Peyer's patch (tissue), 4 donors: ENCODE measurements at places on chromosomes 6 and 20. TPM values are rescaled to one million over a fixed set of nuclear protein-coding genes. Genes with fewer than 3 reads are reported as not detected.

- H3K36me3 ChIP-seq, result peaks cover 69% of the 10 kb centered on the region
- no peaks in the 10 kb centered on the region for H3K27me3 ChIP-seq
These were observed 67.9 kb upstream of the PTGIS start for GRCh38 chr20:49635866-49636265.

DNA sequence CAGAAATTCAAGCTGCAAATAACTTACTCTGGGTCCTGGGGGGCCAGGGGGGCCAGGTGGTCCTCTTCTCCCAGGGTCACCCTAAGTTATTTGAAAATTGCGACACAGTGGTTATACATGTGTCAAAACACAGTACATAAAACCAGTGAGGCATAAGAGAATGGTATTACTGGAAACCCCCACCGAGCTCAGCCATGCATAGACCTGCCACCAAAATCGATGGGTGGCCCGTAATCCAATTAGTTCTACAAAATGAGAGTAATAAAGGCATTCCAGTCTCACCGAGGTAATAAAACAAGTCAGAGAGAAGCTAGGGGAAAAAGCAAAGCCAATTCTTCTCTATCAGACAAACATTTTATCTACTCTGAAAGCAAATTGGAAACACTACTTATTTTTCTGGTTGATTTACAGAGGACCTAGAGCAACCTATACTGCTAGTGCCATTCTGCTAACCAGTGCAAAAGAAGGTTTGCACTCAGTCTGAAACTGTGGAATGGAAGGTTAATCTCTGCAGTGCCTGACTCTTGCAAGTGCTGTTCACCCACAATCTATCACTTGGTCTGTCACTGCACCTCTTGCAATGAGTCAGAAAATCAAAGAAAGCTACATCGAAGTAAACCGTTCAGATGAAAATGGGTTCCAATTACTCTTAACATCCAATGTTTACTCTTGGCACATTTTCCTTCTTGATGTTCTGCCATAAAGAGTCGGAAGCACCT is 32.4 kb downstream of the COL9A1 start:
- no peaks in the 10 kb centered on the region for H3K27me3 ChIP-seq
- DNase-seq, result no peak
- no peak overlapping the region for H3K4me3 ChIP-seq
- H3K4me1 ChIP-seq, result no peaks in the 10 kb centered on the region

DNA sequence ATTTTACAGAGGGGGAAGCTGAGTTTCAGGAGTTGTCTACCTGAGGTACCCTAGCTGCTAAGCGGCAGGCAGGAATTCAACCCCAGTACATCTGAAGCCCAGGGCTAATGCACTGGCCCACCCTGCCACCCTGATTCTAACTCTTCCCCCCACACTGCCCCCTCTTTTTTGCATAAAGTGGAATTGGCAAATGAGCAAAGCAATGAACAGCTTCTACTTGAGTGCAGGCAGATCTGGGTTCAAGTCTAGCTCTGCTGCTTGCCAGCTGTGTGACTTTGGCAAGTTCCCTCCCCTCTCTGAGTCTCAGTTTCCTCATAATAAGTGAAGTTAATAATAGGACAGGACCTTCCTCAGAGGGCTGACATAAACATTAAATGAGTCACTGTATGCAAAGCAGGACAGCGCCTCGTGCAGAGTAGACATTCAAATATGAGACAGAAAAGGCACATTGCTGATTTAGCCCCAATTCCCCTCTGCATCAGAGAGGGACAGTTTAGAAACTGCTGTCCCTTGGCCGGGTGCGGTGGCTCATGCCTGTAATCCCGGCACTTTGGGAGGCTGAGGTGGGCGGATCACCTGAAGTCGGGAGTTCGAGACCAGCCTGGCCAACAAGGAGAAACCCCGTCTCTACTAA is 4.7 kb downstream of the ADA start:
- H3K4me1 ChIP-seq, result no peaks in the 10 kb centered on the region
- H3K27me3 ChIP-seq, result no peaks in the 10 kb centered on the region
- peak overlapping the region; percentile 63 for H3K27ac ChIP-seq
- no peaks in the 10 kb centered on the region for H3K36me3 ChIP-seq

DNA sequence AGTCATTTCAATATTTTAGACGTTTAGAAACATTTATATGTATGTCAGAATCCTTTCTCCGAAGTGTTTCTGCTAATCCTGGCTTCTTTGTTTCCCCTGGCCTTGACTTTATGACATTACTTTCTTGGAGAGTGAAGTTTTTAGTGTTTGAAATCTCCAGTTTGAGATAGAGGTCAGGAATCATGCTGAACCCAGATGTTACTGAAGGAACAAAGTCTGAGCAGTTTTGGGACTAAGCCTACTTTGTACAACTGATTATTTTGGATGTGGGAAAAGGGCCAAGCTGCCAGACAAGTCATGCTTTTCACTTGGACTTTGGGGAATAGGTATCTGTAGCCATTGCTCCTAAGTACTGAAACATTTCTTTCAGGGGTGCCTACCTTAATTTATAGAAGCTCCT is 2.3 kb downstream of the RNF144B start:
- H3K27me3 ChIP-seq, result no peaks in the 10 kb centered on the region
- no peaks in the 10 kb centered on the region for H3K4me1 ChIP-seq
- no peaks in the 10 kb centered on the region for H3K36me3 ChIP-seq
- H3K27ac ChIP-seq, result no peak overlapping the region
- H3K4me3 ChIP-seq, result peak overlapping the region; percentile 0

DNA sequence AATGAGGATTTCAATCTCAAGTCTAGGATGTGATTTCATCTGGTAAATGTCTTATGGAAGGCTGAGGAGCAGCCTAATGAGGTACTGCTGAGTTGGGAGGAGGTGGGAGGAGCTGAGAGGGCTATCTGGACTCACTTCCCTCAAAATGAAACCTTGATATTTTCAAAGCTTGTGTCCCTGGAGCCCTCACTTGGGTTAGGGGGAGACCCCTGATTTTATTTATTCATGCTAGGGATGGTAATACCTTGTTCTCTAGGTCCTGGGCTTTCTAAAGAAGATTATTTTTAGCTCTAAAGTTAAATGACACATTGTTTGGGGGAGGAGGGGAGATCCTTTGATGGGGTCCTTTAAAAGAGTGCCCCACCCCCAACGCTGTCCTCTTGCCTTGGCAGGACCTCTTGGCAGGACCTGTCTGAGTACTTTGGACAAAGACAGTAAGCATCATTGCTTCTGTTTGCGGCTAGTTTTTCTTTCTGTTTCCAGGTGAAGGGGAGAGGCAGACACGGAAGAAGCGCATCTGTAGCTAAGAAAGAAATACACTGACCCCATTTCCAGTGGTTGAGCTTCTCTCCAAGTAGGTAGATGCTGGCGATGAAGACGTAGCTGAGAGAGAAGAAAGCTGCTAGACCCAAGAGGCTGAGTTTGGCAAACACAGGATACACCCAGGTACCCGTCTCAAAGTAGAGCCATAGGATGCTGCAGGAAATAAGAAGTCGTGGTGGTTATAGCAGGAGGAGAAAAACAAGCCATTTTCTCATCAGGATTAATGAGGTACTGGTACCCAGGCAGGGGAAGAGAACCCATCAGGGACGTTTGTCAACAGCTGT is 55.6 kb downstream of the ADTRP start:
- H3K27me3 ChIP-seq, result no peaks in the 10 kb centered on the region
- no peak for DNase-seq
- H3K4me1 ChIP-seq, result no peaks in the 10 kb centered on the region
- H3K27ac ChIP-seq, result no peak overlapping the region

- no peaks in the 10 kb centered on the region for H3K36me3 ChIP-seq
- no peak for DNase-seq
- peaks cover 8% of the 10 kb centered on the region for H3K4me1 ChIP-seq
- H3K27me3 ChIP-seq, result no peaks in the 10 kb centered on the region
These were observed 1.2 kb downstream of the AKAP12 start for GRCh38 chr6:151240791-151241642.

GRCh38 chr20:62804627-62805154 is at the start of gene OGFR:
Gene OGFR (plus strand): TSS chr20:62804835. CDS start chr20:62804860, 25 bp downstream.
- H3K27ac ChIP-seq, result peak within 1 kb of the TSS; percentile 83
- DNase-seq, result peak; percentile 88
- peaks cover 32% of the 10 kb centered on the region for H3K4me1 ChIP-seq

Gene PNPLA1
- not detected for total RNA-seq

DNA sequence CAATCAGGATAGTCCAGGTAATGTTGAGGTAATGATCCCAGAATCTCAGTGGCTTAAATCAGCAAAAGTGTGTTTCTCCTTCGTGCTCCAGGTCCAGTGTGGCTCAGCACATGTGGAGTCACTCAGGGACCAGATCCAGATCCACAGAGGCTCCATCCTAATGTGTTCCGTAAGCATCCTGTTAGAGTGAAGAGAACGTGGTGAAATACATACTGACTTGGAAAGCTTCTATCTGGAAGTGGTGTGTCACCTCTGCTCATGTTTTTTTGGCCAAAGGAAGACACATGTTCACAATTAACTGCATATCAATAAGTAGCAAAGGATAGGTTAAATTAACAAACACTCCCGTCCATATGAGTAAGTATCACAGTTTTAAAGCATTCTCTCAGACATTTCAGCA is 26.8 kb upstream of the PREP start:
- no peak overlapping the region for H3K27ac ChIP-seq
- no peak for DNase-seq
- no peaks in the 10 kb centered on the region for H3K4me1 ChIP-seq
- H3K27me3 ChIP-seq, result no peaks in the 10 kb centered on the region
- no peak overlapping the region for H3K4me3 ChIP-seq

Gene NOX3
- not detected for total RNA-seq
